H9 (cell line): ENCODE measurements at places on chromosomes 2 and 18.

DNA sequence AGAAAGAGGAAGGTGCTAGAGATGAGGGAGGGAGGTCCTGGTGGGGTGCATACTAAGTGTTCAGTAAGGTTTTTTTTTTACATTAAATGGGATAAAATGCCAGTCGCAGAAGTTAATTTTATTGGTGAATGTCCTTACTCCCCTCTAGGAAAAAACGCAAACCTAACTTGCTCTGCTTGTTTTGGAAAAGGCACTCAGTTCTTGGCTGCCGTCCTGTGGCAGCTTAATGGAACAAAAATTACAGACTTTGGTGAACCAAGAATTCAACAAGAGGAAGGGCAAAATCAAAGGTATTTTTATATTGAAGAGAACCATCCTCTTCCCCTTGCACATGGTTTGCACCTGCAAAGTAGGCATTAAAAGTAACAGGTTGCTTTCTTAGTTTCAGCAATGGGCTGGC, 12.7 kb upstream of the IL18R1 start:
- no peak overlapping the region for H3K27ac ChIP-seq
- no peaks in the 10 kb centered on the region for H3K4me1 ChIP-seq
- no peak overlapping the region for H3K4me3 ChIP-seq
- no peak for DNase-seq
- H3K27me3 ChIP-seq, result no peaks in the 10 kb centered on the region

GRCh38 chr2:7913974-7914373, 767.9 kb upstream of the ID2 start:
- H3K4me1 ChIP-seq, result peaks cover 4% of the 10 kb centered on the region; the same call in 1 of the 2 replicates
- no peaks in the 10 kb centered on the region for H3K27me3 ChIP-seq
- H3K4me3 ChIP-seq, result no peak overlapping the region
- H3K27ac ChIP-seq, result no peak overlapping the region

DNA sequence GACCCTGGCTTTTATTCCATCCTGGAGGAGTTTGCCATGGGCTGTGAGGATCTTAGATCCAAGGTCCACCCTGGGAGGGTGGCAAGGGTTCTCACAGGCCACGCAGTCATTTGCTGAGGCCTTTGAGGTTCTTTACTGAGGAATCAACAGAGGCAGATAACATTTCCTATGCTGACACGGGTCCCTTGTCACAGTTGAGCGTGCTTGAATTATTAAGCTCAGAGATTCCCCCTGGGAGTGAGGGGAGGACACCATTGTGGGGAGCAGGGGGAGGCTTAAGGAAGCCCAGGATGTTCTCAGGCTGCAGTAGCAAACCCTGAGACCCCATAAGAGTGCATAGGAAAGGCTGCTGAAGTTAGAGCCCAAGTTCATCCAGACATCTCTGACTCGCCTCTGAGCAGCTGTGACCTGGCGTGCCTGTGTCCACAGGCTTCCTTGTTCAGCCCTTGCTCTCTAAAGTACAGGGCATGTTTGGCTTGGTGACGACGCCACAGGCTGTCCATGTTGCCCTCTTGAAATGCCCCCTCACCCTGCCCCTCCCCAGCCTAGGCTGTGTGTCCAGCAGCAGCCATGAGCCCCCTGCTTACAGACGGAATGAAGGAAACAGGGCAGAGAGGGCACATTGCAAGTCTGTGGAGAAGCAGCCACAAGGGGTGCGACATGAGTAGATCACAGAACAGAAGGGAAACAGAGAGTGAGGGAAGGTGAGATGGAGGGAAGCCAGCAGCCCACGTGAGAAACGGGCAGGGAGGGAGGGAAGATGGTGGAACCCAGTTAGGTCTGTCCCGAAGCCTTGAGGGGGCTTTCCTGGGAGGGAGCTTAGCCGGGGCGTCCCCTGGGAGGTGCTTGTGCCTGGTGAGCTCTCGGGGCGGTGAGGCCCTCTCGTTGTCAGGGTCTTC, 34.0 kb downstream of the NAPG start:
- no peaks in the 10 kb centered on the region for H3K4me1 ChIP-seq
- no peaks in the 10 kb centered on the region for H3K27me3 ChIP-seq
- peak; percentile 40 for DNase-seq

- no peak for DNase-seq
- H3K36me3 ChIP-seq, result no peaks in the 10 kb centered on the region
- H3K4me3 ChIP-seq, result peak overlapping the region; percentile 83
- peaks cover 20% of the 10 kb centered on the region for H3K27me3 ChIP-seq
- H3K27ac ChIP-seq, result no peak overlapping the region
- H3K4me1 ChIP-seq, result no peaks in the 10 kb centered on the region; the same call in 1 of the 2 replicates
These were observed 4.2 kb upstream of the CTDSP1 start for GRCh38 chr2:218395456-218395825.

- H3K27me3 ChIP-seq, result no peaks in the 10 kb centered on the region; the same call in 1 of the 2 replicates
- H3K27ac ChIP-seq, result no peak overlapping the region
- no peak for DNase-seq
- H3K36me3 ChIP-seq, result no peaks in the 10 kb centered on the region
- peaks cover 9% of the 10 kb centered on the region for H3K4me1 ChIP-seq
These were observed 11.1 kb downstream of the SMYD1 start for GRCh38 chr2:88078643-88079172.

DNA sequence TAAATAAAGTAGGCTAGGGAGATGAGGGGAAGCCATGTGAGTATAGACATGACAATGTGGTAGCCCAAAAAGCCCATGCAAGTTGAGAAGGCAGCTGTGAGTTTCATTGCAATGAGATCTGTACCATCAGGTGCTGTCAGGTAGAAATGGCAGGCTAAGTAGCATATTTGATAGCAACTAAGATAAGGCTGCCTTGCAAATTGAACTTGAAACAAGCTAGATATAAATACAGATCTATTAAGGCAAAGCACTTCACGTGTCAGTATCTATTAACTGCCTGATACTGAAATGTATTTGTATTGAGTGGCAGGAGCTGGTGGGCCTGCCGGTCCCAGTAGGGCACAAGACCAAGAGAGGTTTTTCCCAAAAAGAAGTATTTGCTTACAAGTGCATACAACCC, 419.9 kb downstream of the TDRD15 start:
- H3K4me3 ChIP-seq, result no peak overlapping the region
- H3K27me3 ChIP-seq, result no peaks in the 10 kb centered on the region
- no peaks in the 10 kb centered on the region for H3K4me1 ChIP-seq
- no peaks in the 10 kb centered on the region for H3K36me3 ChIP-seq
